ENCODE measurements at places on chromosomes 1 and 21. TPM values are rescaled to one million over a fixed set of nuclear protein-coding genes. Genes with fewer than 3 reads are reported as not detected.

MYBPHL gene
- total RNA-seq = not detected

GBP6 gene
- 0.15 TPM for total RNA-seq

PLEKHO1 gene
- total RNA-seq = 4.6 TPM

MSH4 gene
- total RNA-seq = 0.05 TPM

RIPK4 gene
- 10.3 TPM for total RNA-seq

HMCN1 gene
- total RNA-seq = 7.5 TPM

FCRL2 gene
- 0.09 TPM for total RNA-seq

CNR2 gene
- not detected for total RNA-seq

SPRR1B gene
- not detected for total RNA-seq

DNA sequence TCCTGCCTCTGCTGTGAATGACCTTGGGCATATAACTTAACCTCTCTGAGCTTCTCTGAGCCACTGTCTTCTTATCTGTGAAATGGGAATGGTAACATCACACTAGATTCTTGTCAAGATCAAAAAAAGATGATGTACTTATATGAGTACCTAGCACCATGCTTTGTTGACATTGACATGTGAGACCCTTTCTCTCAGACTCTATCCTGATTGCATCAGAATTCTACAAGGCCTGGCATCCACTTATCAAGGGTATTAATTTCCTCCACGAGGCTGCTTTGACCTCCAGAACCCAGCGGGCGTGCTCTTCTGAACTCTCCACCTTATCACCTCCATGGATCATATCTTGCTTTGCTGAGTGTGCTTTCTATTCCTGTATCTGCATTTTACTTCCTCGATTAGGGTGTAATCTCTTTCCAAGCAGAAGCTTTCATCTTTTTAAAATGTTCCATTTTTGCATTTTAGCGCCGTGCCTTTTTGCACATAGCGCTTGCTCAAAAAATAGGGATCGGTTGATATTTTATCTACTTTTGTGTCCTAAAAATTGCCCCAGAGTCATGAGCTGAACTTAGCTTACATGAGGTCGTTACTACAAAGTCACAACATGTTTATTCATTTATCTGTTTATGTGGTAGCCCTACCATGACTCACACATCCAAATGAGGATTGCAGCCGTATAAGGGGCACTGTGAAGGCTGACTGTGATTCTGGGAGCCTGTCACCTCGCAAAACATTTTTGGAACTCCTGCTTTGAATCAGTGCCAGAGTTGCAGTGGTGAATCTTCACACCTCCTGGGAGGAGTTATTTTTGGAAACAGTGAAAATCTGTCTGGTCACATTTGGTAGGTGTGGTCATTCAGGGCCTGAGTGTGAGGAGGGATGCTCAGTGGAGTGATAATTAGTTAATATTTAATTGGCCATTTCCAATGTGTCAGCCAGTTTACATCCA, 63.2 kb downstream of the IER5 start:
- no peak overlapping the region for H3K4me3 ChIP-seq
- H3K4me1 ChIP-seq = no peaks in the 10 kb centered on the region
- H3K36me3 ChIP-seq = no peaks in the 10 kb centered on the region
- H3K27ac ChIP-seq = no peak overlapping the region
- DNase-seq = no peak

GRCh38 chr1:121471523-121471922, 286.7 kb downstream of the SRGAP2C start:
- H3K27me3 ChIP-seq = no peaks in the 10 kb centered on the region
- no peak for DNase-seq
- H3K4me1 ChIP-seq = no peaks in the 10 kb centered on the region
- no peaks in the 10 kb centered on the region for H3K36me3 ChIP-seq
- H3K4me3 ChIP-seq = no peak overlapping the region

DNA sequence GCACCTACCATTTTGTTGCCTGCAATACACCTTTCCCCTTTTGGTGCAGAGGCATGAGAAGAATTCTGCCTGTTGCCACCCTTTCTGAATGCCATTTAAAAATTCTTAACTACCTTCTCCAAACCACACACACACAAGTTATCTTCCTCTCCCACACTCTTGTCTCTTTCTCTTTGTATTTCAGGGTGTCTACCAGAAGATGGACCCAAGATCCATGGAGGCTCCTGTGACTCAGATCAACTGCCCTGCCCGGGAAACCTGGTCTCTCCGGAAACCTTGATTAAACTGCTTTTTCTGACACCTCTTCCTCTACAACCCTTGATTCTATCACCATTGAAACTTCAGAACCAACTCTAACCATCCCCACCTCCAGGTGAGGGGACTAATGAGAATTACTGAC, 2.4 kb upstream of the TARS2 start:
- H3K27ac ChIP-seq = no peak overlapping the region
- H3K27me3 ChIP-seq = no peaks in the 10 kb centered on the region
- H3K4me3 ChIP-seq = no peak overlapping the region
- no peaks in the 10 kb centered on the region for H3K36me3 ChIP-seq
- H3K4me1 ChIP-seq = peaks cover 21% of the 10 kb centered on the region
- DNase-seq = peak; percentile 14

DNA sequence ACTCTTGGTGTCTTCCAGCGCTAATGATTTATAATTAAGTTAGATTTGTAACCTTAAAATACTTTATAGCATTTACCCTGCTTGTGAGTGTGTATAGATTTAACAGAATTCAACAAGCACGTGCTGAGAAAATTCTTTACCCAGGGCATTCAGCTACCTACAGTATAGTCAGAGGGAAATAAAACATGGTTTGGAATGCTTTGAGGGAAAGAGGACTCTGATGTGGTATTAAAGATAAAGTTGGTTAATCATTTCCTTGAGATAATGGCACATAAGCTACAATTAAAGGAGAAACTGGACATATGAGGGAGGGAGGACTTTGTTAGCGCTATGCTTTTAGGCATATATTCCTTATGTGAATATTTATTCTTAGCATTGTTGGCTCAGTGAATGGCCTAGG, 26.4 kb upstream of the IL12RB2 start:
- H3K27me3 ChIP-seq = no peaks in the 10 kb centered on the region
- no peak overlapping the region for H3K4me3 ChIP-seq
- no peaks in the 10 kb centered on the region for H3K36me3 ChIP-seq

DNA sequence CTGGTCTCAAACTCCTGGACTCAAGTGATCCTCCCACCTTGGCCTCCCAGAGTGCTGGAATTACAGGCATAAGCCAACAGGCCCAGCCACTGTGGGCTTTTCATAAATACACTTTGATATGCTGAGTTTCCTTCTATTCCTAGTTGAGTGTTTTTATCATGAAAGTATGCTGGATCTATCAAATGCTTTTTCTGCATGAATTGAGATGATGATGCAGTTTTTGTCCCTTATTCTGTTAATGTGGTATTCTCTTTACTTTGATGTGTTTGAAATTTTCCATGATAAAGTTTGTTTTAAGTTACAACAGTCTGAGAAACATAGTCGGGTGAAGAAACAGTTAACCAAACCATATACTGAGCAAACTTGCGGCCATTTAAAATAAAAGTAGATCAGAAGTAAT, 24.1 kb downstream of the RNF115 start:
- no peak for DNase-seq
- H3K27me3 ChIP-seq = no peaks in the 10 kb centered on the region

DNA sequence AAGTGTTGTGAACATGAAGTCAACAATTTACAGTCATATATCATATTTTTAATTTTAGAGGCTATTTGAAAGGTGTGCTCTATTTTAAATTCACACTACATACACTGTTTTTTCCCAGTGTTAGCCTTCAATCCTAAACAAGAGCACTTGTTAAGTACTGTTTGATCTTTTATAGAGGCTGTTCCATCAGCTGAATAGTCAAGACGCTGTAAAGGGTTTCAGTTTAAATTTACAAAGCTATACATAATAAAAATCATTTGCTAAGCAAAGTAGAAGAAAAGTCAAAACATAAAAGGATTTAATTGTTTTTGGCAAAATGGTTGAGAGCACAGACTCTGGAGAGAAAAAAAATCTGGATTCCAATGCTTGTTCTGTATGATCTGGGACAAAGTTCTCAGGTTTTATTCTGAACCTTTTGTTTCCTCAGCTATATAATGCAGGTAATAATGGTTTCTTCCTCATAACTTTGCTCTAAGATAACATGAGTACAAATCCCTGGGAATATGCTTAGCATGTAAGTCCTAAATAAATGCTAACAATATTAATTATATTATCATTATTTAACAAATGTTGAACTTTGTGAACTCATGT, 44.3 kb downstream of the RBM11 start:
- no peak overlapping the region for H3K4me3 ChIP-seq
- H3K36me3 ChIP-seq = no peaks in the 10 kb centered on the region
- no peaks in the 10 kb centered on the region for H3K27me3 ChIP-seq
- no peak for DNase-seq
- H3K27ac ChIP-seq = no peak overlapping the region

DNA sequence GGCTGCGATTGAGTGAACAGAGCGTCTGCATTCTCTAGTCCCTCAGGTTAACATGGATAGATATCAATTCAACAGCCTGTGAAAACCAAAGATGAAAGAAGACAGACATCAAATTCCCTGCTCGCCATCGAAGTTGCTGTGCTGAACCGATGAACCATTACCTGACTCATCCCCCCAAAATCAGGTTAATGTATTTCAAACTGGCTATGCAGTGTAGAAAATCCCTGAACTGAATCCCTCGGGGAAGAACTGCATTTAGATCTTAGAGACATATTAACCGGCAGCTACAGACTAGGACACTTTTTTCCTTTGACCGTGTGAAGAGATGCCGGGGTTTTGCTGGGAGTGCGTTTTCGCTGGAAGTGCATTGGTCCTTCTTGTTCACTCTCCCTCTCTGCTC, 213.2 kb upstream of the KIAA0040 start:
- H3K4me1 ChIP-seq = no peaks in the 10 kb centered on the region
- DNase-seq = no peak
- H3K27me3 ChIP-seq = no peaks in the 10 kb centered on the region
- no peaks in the 10 kb centered on the region for H3K36me3 ChIP-seq

- no peaks in the 10 kb centered on the region for H3K4me1 ChIP-seq
- H3K36me3 ChIP-seq = no peaks in the 10 kb centered on the region
Observed at GRCh38 chr1:8096105-8097011, 70.2 kb upstream of the ERRFI1 start.

- no peak overlapping the region for H3K27ac ChIP-seq
- H3K36me3 ChIP-seq = no peaks in the 10 kb centered on the region
- DNase-seq = peak; percentile 28
- no peaks in the 10 kb centered on the region for H3K27me3 ChIP-seq
- H3K4me3 ChIP-seq = no peak overlapping the region
Observed at GRCh38 chr1:31793586-31794285, 22.1 kb downstream of the SPOCD1 start.

DNA sequence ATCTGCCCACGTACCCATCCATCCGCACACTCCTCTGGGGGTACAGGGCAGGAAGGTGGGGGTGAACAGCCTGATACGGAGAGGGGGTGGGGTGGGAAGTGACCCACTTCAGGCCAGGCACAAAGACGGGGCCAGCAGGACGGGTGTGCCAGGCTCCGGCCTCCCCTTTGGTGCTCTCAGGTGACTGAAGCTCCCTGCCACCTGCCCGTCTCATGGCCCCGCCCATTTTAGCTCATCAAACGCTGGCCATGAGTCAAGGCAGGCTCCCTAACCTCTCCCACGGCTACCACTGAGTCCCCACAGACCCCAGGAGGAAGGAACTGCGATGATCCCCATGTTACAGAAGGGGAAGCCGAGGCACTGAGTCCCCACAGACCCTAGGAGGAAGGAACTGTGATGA, 109.6 kb downstream of the CRYAA start:
- DNase-seq = no peak
- no peaks in the 10 kb centered on the region for H3K36me3 ChIP-seq
- no peaks in the 10 kb centered on the region for H3K27me3 ChIP-seq
- H3K4me1 ChIP-seq = no peaks in the 10 kb centered on the region
- no peak overlapping the region for H3K4me3 ChIP-seq
- H3K27ac ChIP-seq = no peak overlapping the region

GRCh38 chr1:14866911-14867612, 268.6 kb downstream of the KAZN start:
- H3K4me1 ChIP-seq = no peaks in the 10 kb centered on the region
- no peak overlapping the region for H3K27ac ChIP-seq
- DNase-seq = no peak
- no peak overlapping the region for H3K4me3 ChIP-seq
- no peaks in the 10 kb centered on the region for H3K27me3 ChIP-seq
- H3K36me3 ChIP-seq = no peaks in the 10 kb centered on the region

- H3K27me3 ChIP-seq = no peaks in the 10 kb centered on the region
- H3K27ac ChIP-seq = no peak overlapping the region
- H3K4me1 ChIP-seq = no peaks in the 10 kb centered on the region
- H3K36me3 ChIP-seq = no peaks in the 10 kb centered on the region
Observed at GRCh38 chr1:205939690-205940330, 3.4 kb downstream of the SLC26A9 start.

DNA sequence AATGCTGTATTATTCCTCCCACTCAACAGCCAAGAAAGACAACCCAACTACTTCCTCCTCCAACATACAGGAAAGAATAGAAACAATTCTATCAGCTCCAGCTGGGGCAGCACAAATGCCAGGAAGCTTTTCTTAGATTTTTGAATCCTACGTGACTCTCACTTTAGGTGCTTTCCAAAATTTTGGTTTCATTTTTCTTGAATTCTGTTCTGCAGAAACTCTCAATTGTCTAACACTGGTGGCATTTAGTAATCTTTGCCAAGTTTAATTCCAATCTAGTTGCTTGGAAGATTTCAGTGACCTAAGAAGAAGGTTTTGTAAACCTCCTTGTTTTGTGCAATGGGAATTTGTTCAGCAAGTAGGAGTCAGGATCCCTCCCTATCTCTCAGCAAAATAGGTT, 37.1 kb upstream of the DOCK7 start:
- no peaks in the 10 kb centered on the region for H3K36me3 ChIP-seq
- H3K4me3 ChIP-seq = no peak overlapping the region
- H3K27ac ChIP-seq = no peak overlapping the region
- DNase-seq = no peak
- H3K27me3 ChIP-seq = no peaks in the 10 kb centered on the region

DNA sequence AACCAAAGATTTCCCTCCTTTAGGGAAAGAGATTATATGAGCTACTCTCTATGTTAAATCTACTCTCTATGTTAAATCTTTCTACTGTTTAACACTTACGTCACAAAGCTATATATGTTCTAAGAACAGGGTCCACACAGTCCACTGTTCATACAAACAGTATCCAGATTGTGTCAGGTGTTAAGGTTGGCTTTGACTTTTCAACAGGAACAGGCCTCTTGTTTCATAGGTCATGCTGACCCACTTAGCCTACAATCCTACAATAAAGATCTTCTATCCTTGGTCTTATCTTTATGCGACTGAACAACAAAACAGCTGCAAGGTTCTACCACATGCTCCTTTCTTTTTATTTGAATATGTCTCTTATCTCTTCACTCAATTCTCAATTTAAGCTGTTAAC, 134.9 kb downstream of the LTN1 start:
- H3K4me3 ChIP-seq = no peak overlapping the region
- H3K27me3 ChIP-seq = no peaks in the 10 kb centered on the region
- no peak for DNase-seq
- H3K4me1 ChIP-seq = no peaks in the 10 kb centered on the region
- no peaks in the 10 kb centered on the region for H3K36me3 ChIP-seq
- no peak overlapping the region for H3K27ac ChIP-seq
